ENCODE measurements at places on chromosomes 3 and 15. TPM values are rescaled to one million over a fixed set of nuclear protein-coding genes. Genes with fewer than 3 reads are reported as not detected.

GRCh38 chr3:61559136-61559731, 2.1 kb upstream of the PTPRG start:
- no peaks in the 10 kb centered on the region for H3K36me3 ChIP-seq
- H3K27ac ChIP-seq: no peak overlapping the region
- H3K4me3 ChIP-seq: no peak overlapping the region

GRCh38 chr3:61353382-61353781, 102.1 kb upstream of the FHIT start:
- no peak overlapping the region for H3K27ac ChIP-seq
- no peaks in the 10 kb centered on the region for H3K4me1 ChIP-seq
- H3K4me3 ChIP-seq: no peak overlapping the region
- H3K36me3 ChIP-seq: no peaks in the 10 kb centered on the region
- peaks cover 3% of the 10 kb centered on the region for H3K27me3 ChIP-seq
- no peak for DNase-seq

DNA sequence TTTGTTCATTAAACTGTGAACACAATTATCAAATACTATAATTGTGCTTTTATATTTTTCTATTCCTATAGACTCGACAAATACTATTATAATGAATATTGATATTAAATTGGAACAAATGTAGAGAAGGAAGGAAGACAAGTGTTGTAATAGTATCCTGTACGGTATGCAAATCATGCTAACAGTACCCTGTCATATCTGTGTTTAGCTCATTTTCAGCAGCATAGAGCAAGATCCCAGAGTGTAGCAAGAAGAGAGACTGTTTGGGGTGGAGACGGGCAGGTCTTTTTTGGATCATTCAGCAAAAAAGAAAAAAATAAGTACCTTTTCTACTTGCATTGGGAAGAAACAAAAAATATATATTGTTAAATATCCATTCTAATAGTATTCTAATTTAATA, 224.1 kb downstream of the TPRG1 start:
- no peaks in the 10 kb centered on the region for H3K36me3 ChIP-seq
- no peaks in the 10 kb centered on the region for H3K27me3 ChIP-seq
- no peak overlapping the region for H3K4me3 ChIP-seq
- H3K4me1 ChIP-seq: peaks cover 7% of the 10 kb centered on the region

EPHB1 gene
- total RNA-seq: not detected

TRAT1 gene
- 15.5 TPM for total RNA-seq

ACSBG1 gene
- 0.18 TPM for total RNA-seq

DNA sequence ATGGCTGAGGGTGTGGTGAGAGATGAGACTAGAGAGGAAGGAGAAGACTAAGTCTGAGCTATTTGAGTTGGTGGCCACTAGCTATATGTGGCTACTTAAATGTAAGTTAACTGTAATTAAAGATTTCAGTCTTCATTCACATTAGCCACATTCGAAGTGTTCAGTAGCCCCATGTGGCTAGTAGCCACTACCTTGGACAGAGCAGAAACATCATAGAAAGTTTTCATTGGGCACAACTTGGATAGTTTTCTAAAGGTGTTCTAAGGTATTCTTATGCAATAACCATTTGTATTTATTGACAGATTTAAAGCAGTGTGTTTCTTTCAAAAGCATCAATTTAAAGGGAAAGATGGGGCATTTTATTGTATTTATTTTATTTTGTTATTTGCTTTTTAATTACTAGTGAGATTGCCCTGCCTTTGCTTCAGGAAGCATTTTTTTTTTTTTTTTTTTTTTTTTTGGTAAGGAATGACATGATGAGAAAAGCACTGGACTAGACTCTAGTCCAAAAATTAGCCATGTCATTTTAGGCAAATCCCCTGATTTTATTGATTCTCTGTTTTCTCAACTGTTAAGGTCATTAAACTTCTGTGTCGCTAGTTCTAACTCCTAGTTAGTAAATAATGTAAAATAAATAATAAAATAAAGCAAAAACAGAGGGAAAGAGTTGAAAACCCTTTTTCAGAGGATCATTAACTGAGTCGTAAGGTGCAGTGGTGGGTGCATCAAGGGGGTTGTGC, 153.0 kb upstream of the ROBO2 start:
- H3K27ac ChIP-seq: no peak overlapping the region
- no peaks in the 10 kb centered on the region for H3K27me3 ChIP-seq
- H3K36me3 ChIP-seq: no peaks in the 10 kb centered on the region
- no peak for DNase-seq
- no peak overlapping the region for H3K4me3 ChIP-seq
- no peaks in the 10 kb centered on the region for H3K4me1 ChIP-seq

- no peaks in the 10 kb centered on the region for H3K4me1 ChIP-seq
- H3K36me3 ChIP-seq: no peaks in the 10 kb centered on the region
- peaks cover 12% of the 10 kb centered on the region for H3K27me3 ChIP-seq
- no peak for DNase-seq
Measured at GRCh38 chr15:91264651-91265351, 164.7 kb downstream of the SV2B start.

GRCh38 chr3:21704796-21705195, 46.2 kb downstream of the ZNF385D start:
- no peaks in the 10 kb centered on the region for H3K4me1 ChIP-seq
- H3K36me3 ChIP-seq: no peaks in the 10 kb centered on the region
- no peak for DNase-seq
- H3K27ac ChIP-seq: no peak overlapping the region
- no peak overlapping the region for H3K4me3 ChIP-seq
- no peaks in the 10 kb centered on the region for H3K27me3 ChIP-seq

- H3K27me3 ChIP-seq: no peaks in the 10 kb centered on the region
- H3K27ac ChIP-seq: no peak overlapping the region
- no peaks in the 10 kb centered on the region for H3K4me1 ChIP-seq
- H3K4me3 ChIP-seq: no peak overlapping the region
- no peak for DNase-seq
- H3K36me3 ChIP-seq: no peaks in the 10 kb centered on the region
Measured at GRCh38 chr3:194951931-194952582, 266.4 kb downstream of the FAM43A start.

DNA sequence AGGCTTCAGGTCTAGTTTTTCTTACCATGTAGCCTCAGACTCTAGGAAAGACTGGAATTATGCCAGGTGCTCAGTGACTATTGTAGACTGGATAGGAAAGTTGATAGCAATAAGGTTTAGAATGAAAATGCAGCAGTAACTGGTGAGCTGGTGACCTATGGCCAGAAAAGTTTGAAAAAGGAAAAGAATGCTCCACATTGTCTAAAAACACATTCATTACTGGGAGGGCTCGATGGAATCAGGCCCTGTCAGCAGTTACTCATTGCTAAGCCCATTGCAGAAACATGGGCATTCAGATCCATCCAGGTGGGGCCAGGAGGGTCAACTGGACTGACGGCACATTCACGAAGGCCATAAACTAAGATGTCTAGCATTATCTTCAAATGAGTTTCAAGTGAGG, 8.7 kb upstream of the MBNL1 start:
- H3K36me3 ChIP-seq: peaks cover 22% of the 10 kb centered on the region
- peak overlapping the region; percentile 74 for H3K27ac ChIP-seq
- H3K27me3 ChIP-seq: no peaks in the 10 kb centered on the region

GOLIM4 gene
- total RNA-seq: 6.4 TPM

GRCh38 chr3:187920030-187920429, 174.8 kb upstream of the BCL6 start:
- DNase-seq: no peak
- H3K4me1 ChIP-seq: peaks cover 72% of the 10 kb centered on the region
- no peaks in the 10 kb centered on the region for H3K27me3 ChIP-seq
- peaks cover 7% of the 10 kb centered on the region for H3K36me3 ChIP-seq
- peak overlapping the region; percentile 93 for H3K27ac ChIP-seq

DNA sequence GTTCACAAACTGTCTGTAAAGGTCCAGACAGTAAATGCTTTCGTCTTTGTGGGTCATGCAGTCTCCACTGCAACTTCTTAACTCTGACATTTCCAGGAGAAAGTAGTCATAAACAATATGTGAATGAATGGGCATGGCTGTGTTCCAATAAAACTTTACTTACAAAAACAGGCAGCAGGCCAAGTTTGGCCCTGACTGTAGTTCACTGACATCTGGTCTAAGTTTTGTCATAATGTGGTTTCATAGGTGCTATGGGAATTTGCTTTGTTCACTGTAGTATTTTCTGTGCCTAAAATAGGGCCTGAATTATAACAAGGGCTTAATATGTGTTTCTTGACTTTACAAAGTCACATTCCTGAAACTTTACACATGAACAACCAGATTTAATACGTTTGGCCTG, 186.0 kb upstream of the KBTBD8 start:
- H3K4me1 ChIP-seq: no peaks in the 10 kb centered on the region
- no peak for DNase-seq
- H3K27ac ChIP-seq: no peak overlapping the region

DNA sequence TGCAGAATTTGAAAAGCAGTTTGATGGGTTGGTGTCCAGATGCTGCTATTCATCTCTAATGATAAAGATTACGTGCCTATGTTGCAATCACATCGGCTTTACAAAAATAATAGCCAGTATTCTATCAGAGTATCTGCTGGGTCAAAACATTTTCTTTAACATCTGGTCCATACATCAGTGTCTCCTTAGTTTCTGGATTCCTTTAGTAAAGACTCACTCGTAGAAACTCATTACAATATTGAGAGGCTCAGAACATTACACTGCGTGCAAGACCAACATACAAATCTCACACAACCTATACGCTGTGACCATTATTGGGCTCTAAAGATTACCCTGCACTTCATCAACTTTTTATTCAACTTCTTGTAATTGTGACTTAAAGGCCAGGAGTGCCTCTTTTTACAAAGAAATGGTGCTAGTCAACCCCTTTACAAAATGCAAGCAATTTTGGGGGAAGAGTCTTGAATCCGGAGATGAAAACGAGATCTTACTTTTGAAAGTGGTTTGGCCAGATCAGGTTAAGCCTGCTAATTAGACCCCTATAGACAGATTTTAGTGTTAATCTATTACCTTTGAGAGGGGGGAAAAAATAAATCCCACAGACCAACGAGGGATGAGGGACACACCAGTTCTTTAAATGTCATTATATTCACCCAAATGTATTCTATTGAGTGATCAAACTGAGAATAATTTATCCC, 2.9 kb downstream of the TRA2B start:
- H3K36me3 ChIP-seq: peaks cover 81% of the 10 kb centered on the region
- H3K4me1 ChIP-seq: peaks cover 39% of the 10 kb centered on the region
- no peak for DNase-seq
- H3K4me3 ChIP-seq: peak overlapping the region; percentile 100

CRYBG3 gene
- 4.9 TPM for total RNA-seq

MKRN3 gene
- 1.6 TPM for total RNA-seq

- H3K4me1 ChIP-seq: peaks cover 4% of the 10 kb centered on the region
- DNase-seq: no peak
- H3K36me3 ChIP-seq: no peaks in the 10 kb centered on the region
Measured at GRCh38 chr3:13132281-13132680, 59.1 kb upstream of the IQSEC1 start.

GRCh38 chr15:89244574-89244903, 760 bp downstream of the FANCI start:
- H3K27ac ChIP-seq: peak overlapping the region; percentile 93
- no peaks in the 10 kb centered on the region for H3K27me3 ChIP-seq
- H3K36me3 ChIP-seq: peaks cover 44% of the 10 kb centered on the region
- peaks cover 33% of the 10 kb centered on the region for H3K4me1 ChIP-seq

EXD1 gene
- not detected for total RNA-seq

TMEM44 gene
- 5.0 TPM for total RNA-seq

TP63 gene
- 0.07 TPM for total RNA-seq

DNA sequence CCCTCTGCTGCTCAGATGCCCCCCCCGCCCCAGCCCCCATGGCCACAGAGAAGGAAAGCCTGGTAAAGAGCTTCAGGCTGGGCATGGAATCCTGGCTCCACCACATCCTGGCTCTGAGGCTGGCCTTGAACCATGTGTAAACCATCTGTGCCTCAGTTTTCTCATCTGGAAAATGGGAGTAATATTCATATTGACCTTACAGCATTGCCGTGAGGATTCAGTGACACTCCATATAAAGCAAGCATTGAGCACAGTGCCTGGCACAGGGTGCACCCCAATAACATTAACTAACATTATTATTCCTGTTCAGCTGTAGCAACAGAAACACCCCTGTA, 150.7 kb downstream of the XXYLT1 start:
- DNase-seq: no peak
- no peak overlapping the region for H3K27ac ChIP-seq
- H3K4me1 ChIP-seq: peaks cover 7% of the 10 kb centered on the region

- H3K27me3 ChIP-seq: no peaks in the 10 kb centered on the region
- no peak for DNase-seq
- H3K27ac ChIP-seq: no peak overlapping the region
- no peak overlapping the region for H3K4me3 ChIP-seq
- no peaks in the 10 kb centered on the region for H3K36me3 ChIP-seq
Measured at GRCh38 chr3:181446741-181447140, 265.0 kb upstream of the SOX2 start.
